Naive B cell (primary cell): ENCODE measurements at places on chromosomes 2 and 18. TPM values are rescaled to one million over a fixed set of nuclear protein-coding genes. Genes with fewer than 3 reads are reported as not detected.
A peak's percentile ranks its signal among the peaks of the same experiment; 100 is the strongest.

IAH1 gene
- 86.2 TPM for polyA plus RNA-seq

- peaks cover 30% of the 10 kb centered on the region for H3K4me1 ChIP-seq
- H3K4me3 ChIP-seq = peak overlapping the region; percentile 98
- DNase-seq = peak; percentile 57
- no peaks in the 10 kb centered on the region for H3K27me3 ChIP-seq
- H3K36me3 ChIP-seq = peaks cover 12% of the 10 kb centered on the region
Observed at GRCh38 chr2:112582314-112582746, 2.1 kb upstream of the CHCHD5 start.

GRCh38 chr2:70861777-70862625 lies 26.4 kb upstream of the CD207 start:
- H3K27me3 ChIP-seq = peaks cover 74% of the 10 kb centered on the region
- peak; percentile 33 for DNase-seq
- H3K4me3 ChIP-seq = no peak overlapping the region
- H3K36me3 ChIP-seq = no peaks in the 10 kb centered on the region
- H3K27ac ChIP-seq = no peak overlapping the region

- H3K4me3 ChIP-seq = peak overlapping the region; percentile 77
- no peak for DNase-seq
- peaks cover 17% of the 10 kb centered on the region for H3K4me1 ChIP-seq
- H3K27ac ChIP-seq = peak overlapping the region; percentile 45
- H3K36me3 ChIP-seq = no peaks in the 10 kb centered on the region
Observed at GRCh38 chr2:162072976-162073887, 783 bp downstream of the DPP4 start.

GRCh38 chr2:65458999-65459398 lies 26.6 kb upstream of the SPRED2 start:
- H3K36me3 ChIP-seq = no peaks in the 10 kb centered on the region
- no peak overlapping the region for H3K4me3 ChIP-seq
- H3K27ac ChIP-seq = no peak overlapping the region
- DNase-seq = no peak
- no peaks in the 10 kb centered on the region for H3K4me1 ChIP-seq

GRCh38 chr18:56770873-56771272 lies 119.7 kb downstream of the WDR7 start:
- H3K27ac ChIP-seq = no peak overlapping the region
- H3K4me3 ChIP-seq = no peak overlapping the region
- no peak for DNase-seq
- no peaks in the 10 kb centered on the region for H3K4me1 ChIP-seq

LAMA3 gene
- polyA plus RNA-seq = not detected

GRCh38 chr18:950882-951495 lies 46.3 kb downstream of the ADCYAP1 start:
- no peak for DNase-seq
- no peak overlapping the region for H3K4me3 ChIP-seq
- no peak overlapping the region for H3K27ac ChIP-seq
- no peaks in the 10 kb centered on the region for H3K4me1 ChIP-seq
- H3K27me3 ChIP-seq = no peaks in the 10 kb centered on the region

LHCGR gene
- not detected for polyA plus RNA-seq

NEU4 gene
- 0.55 TPM for polyA plus RNA-seq

GRCh38 chr18:62551972-62552513 lies 29.2 kb downstream of the ZCCHC2 start:
- H3K27me3 ChIP-seq = no peaks in the 10 kb centered on the region
- no peak for DNase-seq
- peaks cover 28% of the 10 kb centered on the region for H3K36me3 ChIP-seq
- H3K4me1 ChIP-seq = peaks cover 24% of the 10 kb centered on the region
- H3K27ac ChIP-seq = peak overlapping the region; percentile 51

GRCh38 chr2:112774536-112775285 lies 9.6 kb downstream of the IL1A start:
- H3K27me3 ChIP-seq = peaks cover 6% of the 10 kb centered on the region
- no peak overlapping the region for H3K27ac ChIP-seq
- no peak overlapping the region for H3K4me3 ChIP-seq
- peaks cover 6% of the 10 kb centered on the region for H3K36me3 ChIP-seq

IL18R1 gene
- 0.15 TPM for polyA plus RNA-seq

DNA sequence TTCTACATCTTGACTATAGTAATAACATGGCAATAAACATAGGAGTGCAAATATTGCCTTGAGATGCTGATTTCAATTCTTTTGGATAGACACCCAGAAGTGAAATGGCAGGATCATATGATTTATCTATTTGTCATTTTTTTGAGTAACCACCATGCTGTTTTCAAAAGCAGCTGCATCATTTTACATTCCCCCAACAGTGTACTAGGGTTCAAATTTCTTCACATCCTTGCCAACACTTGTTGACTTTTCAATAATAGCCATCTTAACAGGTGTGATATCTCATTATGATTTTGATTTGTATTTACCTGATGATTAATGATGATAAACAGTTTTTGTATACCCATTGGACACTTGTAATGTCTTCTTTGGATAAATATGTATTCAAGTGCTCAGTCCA lies 90.8 kb downstream of the STRADB start:
- H3K4me3 ChIP-seq = no peak overlapping the region
- H3K4me1 ChIP-seq = no peaks in the 10 kb centered on the region
- H3K36me3 ChIP-seq = peaks cover 8% of the 10 kb centered on the region
- H3K27ac ChIP-seq = no peak overlapping the region

DNA sequence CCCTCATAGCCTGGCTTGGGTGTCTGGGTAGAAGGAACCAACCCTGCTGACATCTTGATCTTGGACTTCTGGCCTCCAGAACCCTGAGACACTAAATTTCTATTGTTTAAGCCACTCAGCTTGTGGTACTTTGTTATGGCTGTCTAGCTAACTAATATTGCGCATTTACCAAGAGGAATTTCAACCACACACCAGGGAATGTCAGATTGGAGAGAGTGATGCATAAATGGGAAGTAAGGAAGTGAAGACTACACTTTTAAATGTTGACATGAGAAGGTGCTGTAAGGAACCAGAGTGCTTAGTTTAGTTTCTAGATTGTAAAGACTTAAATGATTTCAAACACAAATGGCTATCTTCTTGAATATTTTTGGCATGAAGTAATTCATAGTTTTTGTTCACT lies 98.9 kb upstream of the ITGB6 start:
- H3K27me3 ChIP-seq = no peaks in the 10 kb centered on the region
- no peak overlapping the region for H3K4me3 ChIP-seq
- H3K4me1 ChIP-seq = peaks cover 6% of the 10 kb centered on the region

DNA sequence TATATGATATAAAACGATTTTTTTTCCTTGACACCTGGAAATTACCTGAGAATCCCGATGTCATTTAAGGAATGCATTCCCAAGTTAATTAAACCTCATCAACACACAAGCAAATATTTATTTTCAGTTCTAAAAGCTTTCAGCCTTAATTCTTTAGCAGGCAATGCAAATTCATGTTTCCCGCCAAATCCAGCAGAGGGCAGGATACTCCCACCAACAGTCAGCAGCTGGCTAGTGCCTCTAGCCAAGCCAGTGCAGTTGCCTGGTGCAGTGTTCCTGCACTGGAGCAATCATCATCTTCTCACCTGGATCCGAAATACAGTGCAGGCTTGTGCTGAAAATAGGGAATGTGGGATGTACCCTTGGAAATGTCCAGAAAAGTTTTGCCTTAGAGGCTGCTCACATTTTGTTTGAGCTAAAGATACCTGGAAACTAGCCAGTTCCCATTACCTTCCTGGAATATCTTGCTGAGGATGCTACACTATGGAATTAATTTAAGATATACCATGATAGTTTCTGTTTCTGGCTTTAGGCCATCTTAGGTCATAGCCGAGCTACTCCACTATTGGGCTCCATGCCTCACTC lies 48.4 kb upstream of the CYTIP start:
- no peak overlapping the region for H3K27ac ChIP-seq
- no peaks in the 10 kb centered on the region for H3K36me3 ChIP-seq
- H3K4me1 ChIP-seq = peaks cover 10% of the 10 kb centered on the region
- DNase-seq = peak; percentile 62
- H3K27me3 ChIP-seq = no peaks in the 10 kb centered on the region
- H3K4me3 ChIP-seq = no peak overlapping the region

CEBPZ gene
- 25.9 TPM for polyA plus RNA-seq

ALKAL2 gene
- polyA plus RNA-seq = 1.1 TPM

DNA sequence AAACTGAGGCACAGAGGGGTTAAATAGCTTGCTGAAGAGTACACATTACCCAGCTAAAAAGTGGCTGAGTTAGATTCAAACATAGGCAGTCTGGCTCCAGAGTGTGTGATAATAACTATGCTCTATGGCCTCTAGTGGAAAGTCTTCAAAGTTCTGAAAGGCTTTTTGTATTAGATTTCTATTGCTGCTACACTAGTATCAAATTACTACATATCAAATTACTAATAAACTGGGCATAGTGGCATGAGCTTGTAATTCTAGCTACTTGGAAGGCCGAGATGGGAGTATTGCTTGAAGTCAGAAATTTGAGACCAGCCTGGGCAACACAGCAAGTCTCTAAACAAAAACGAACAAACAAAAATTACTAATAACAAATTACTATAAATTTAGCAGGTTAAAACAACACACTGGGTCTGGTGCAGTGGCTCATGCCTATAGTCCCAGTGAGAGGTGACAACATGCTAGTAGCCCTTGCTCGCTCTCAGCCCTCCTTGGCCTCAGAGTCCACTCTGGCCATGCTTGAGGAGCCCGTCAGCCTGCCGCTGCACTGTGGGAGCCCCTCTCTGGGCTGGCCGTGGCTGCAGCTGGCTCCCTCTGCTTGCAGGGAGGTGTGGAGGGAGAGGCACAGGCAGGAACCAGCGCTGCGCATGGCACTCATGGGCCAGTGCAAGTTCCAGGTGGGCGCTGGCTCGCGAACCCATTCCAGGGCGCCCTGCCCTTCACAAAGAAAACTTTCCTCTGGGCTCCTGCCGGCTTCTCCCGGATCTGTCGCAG lies 38.2 kb upstream of the TWSG1 start:
- no peak overlapping the region for H3K4me3 ChIP-seq
- no peak overlapping the region for H3K27ac ChIP-seq
- H3K27me3 ChIP-seq = peaks cover 5% of the 10 kb centered on the region
- DNase-seq = no peak

DNA sequence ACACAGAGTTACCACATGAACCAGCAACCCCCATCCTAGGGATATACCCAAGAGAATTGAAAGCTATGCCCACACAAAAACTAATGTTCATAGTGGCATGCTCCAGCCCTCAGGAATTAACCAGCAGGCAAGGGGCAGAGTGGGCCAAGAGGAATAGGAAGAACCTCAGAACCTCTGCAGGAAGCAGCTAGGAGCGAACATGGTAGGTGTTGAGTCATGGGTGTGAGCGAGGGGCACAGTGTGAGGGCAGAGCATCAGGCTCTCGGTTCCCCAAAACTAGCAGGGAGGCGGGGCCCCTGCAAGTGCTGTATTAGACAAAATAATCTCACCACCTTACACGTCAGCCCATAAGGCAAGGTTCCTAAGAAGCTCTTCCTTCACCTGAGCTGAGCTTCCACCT lies 5.6 kb upstream of the RUFY4 start:
- no peak overlapping the region for H3K27ac ChIP-seq
- peak; percentile 17 for DNase-seq
- no peak overlapping the region for H3K4me3 ChIP-seq
- no peaks in the 10 kb centered on the region for H3K36me3 ChIP-seq
- H3K27me3 ChIP-seq = peaks cover 44% of the 10 kb centered on the region

DNA sequence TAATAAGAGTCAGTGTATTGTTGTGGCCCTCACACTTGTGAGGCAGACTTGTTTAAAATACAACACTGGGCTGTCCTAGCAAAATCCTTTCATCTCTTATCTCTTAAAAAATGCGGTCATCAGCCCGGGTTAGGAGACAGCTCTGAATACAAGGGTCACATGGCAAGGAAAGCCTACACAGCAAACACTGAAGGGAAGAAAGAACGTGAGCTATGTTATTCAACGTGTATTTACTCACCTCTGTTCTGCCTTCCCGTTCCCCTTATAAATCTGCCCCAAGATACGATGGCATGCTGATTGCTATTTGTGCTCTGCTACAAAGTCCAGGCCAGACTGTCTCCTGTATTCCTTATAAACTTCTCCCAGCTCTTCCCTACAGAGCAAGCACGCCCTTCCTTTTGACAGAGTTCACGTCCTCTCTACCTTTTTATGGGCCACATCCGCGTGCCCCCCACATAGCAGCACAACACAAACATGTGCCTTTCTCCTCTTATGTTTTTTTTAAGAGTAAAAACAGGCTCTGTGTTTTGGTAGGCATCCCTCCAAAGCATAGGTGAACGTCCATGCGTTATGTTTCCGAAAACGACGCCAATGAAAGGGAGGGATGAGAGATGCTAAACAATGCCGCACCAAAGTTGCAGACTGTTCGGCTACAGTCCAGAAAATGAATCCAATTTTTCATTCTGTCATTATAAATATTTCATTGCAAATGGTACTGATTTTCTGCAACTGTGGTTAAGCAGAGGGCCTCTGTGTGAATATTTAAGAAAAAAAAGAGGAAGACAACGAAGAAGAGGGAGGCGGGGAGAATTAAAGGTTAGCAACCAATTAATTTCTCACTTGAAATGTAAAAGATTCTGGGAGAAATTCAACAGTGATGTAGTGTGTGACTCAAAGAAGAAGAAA lies 274.7 kb downstream of the ZNF521 start:
- H3K27me3 ChIP-seq = no peaks in the 10 kb centered on the region
- H3K27ac ChIP-seq = no peak overlapping the region
- H3K4me3 ChIP-seq = no peak overlapping the region

TMEM37 gene
- not detected for polyA plus RNA-seq

DNAJC27 gene
- 5.1 TPM for polyA plus RNA-seq
